ENCODE measurements at places on chromosomes 3 and 15.

GRCh38 chr3:138877226-138877625 is 42.5 kb upstream of the PIK3CB start:
- DNase-seq = no peak

DNA sequence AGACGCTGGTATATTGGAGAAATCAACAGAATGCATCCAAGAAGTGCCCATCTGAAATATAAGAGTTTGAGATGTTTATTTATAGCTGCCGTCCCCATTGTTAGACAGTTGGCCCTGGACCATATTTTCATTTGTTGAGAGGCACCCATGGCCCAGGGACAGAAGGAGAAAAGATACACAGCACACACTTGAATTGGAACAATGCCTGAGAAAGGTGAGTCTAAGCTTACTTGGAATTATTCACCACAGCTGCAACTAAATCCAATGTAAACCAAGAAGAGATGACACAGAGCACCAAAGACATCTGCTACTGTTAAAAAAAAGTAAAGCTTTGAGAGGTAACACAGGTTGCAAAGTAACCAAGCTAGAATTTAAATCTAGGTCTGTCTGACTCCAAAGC is 525.5 kb upstream of the NAALADL2 start:
- DNase-seq = no peak

DNA sequence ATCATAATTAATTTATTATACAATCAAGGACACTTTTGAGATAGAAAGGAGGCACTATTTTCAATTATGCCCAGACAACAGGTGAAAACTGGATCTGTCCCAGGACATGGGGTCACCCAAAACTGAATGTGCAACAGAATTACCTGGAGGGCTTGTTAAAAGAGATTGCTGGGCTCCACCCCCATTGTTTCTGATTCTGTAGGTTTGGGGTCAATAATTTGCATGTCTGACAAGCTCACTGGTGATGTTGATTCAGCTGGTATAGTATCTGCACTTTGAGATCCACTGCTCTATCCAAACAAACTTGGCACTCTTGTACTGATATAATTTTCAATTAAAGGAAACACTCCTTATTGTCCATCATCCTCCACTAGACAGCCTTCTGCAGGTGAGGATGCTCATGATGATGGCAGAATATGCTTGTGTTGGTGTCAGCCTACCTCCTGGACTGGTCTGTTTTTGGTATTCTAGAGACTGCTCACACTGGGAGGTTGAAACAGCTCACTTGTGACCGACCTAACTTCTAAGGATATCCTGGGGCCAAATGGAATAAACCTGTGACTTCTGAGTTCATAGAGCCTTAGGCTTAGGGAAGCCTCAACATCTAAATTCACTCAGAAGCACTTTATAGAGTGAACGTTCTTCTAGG is 2.2 kb downstream of the P2RY14 start:
- DNase-seq = no peak

- no peak for DNase-seq
Observed at GRCh38 chr15:80615783-80616391, 79.2 kb upstream of the ABHD17C start.

DNA sequence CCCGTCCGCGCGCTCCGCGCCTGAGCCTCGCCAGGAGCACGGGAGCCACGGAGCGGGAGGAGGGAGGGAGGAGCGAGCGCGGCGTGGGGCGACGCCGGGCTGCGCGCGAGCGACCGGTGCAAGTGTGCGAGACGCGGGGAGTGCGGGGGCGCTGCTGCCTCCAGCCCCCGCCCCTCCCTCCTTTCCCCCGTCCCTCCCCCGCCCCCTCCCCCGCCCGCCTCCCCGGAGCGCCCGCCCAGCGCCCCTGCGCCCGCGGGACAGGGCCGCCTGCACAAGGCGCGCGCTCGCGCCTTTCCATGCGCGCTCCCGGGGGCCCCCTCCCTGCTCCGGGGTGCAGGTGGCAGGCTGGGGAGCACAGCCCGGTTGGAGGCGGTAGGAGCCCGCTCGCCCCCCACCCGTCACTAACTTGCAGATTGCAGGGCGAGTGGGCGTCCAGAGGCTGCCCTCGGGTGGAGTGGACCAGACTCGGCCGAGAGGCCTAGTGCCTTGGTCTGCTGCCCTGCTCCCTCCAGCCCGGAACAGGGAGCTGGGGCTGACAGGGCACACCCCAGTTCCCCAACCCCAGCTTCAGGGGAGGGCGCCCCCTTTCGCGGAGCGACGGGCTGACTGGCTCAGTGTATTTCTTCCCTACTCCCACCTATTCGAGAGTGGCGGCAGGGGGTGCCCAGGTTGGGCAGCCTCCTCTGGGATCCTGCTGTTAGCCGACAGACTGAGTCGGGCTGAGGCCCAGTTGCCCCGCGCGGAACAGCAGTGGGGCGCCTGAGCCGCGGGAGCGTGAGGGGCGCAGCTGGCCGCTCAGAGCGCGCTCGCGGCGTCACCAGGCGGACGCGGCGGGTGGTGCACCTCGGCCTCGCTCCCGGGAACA is at the start of gene WNT7A:
Gene WNT7A (minus strand): TSS at position 126 of the 865 bp plus-strand sequence. CDS start 255 bp downstream, outside the sequence.
- peak; percentile 46 for DNase-seq

- DNase-seq = no peak
Observed at GRCh38 chr15:62050115-62050514, 10.1 kb downstream of the VPS13C start.

- no peak for DNase-seq
Observed at GRCh38 chr3:54259636-54260035, 137.3 kb downstream of the CACNA2D3 start.

DNA sequence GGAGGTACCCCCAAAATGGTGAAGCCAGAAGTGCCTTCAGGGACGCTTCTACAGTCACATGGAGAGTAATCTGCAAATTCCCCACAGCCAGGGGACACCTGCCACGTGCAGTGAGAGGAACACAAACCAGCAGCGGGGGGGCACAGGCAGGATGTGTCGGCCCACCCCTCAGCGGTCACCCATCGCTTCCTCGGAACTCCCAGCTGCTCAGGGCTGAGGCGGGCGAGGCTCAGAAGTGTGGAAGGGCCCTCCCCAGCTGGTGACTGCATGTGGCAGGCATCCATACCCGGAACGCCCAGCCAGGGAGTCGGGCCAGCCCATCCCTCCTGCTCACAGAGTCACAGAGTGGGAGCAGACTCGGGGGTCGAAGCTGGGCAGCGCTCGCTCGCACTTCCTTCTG is 63.7 kb downstream of the SLC12A8 start:
- DNase-seq = no peak

All from activated CD4-positive, alpha-beta T cell treated with anti-CD3 and anti-CD28 coated beads for 1 hour (primary cell).